ENCODE measurements at places on chromosomes 1 and 21.

DNA sequence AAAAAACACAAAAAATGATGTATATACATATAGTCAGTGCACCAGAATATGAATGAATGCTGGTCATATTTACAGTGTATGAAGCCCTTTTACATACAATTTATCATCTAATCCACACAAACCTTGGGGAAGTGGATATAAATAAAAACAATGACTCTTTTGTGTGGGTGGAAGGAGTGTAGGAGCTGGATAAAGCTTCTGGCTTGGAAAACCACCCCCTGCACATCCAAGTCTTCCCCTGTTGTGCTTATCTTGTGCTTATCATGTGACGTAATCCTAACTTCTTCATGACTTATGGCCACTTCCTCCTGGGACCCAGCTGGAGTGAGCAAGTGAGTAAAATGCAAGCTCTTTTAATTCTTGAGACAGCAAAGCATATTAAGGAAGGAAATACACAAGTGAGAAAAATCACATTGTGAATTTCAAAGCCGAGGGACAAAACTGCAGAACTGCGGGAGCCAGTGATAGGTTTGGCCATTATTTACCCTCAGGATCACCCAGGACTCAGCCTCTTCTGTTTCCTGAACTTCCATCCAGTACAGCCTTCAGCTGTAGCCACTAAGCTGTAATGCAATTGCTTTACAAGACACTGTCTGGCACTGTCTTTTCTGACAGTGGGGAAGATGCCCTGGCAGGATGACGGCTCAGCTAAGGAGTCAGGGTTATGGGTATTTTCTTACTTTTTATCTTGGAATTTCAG, 104.0 kb upstream of the PPM1J start:
- DNase-seq: no peak

GRCh38 chr1:101965341-101965740, 31.4 kb downstream of the OLFM3 start:
- no peak for DNase-seq

DNA sequence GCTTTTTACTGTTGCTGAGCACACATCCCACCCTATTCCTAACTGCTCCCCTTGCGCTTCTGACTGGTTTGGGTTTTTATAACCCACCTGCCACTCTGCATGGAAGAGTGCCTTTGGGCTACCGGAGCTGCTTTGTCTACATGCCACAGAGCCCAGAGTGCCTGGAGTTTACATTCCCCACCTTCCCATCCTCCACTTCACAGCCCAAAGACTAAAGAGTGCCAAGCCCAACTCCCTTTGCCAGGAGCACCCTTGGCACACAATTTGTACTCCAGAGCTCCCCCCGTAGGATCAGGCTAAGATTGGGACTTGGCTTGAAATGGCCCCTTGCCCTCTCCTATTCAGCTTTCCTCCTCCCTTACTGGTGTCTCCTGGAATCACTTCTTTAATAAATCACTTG, 63.3 kb downstream of the LHX9 start:
- no peak for DNase-seq

GRCh38 chr1:886311-886710, 37.4 kb upstream of the SAMD11 start:
- DNase-seq: no peak

DNA sequence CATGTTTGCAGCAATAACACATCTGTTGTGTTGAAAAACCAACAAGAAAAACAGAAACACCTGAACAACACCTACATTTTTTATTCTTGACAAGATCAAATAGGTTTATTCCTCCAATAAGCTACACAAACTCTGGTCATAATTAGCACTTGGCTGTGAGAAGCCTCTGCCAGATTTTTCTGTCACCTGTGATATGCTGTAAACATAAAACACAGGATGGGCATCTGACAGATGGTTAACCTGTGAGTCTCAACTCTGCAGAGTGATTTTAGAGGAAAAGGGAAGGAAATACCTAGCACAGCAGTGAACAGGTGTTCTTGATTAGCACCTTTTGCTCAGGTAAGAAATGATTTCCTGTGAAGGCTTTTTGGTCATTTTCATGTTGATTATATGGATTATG, 175.4 kb upstream of the COA6 start:
- DNase-seq: no peak

Data from activated gamma-delta T cell treated with anti-CD3 and anti-CD28 coated beads, Interleukin-2, amount 50 U/mL, for 16 hours (primary cell).